NCI-H146 (cell line): ENCODE measurements at places on chromosomes 1 and 21.

DNA sequence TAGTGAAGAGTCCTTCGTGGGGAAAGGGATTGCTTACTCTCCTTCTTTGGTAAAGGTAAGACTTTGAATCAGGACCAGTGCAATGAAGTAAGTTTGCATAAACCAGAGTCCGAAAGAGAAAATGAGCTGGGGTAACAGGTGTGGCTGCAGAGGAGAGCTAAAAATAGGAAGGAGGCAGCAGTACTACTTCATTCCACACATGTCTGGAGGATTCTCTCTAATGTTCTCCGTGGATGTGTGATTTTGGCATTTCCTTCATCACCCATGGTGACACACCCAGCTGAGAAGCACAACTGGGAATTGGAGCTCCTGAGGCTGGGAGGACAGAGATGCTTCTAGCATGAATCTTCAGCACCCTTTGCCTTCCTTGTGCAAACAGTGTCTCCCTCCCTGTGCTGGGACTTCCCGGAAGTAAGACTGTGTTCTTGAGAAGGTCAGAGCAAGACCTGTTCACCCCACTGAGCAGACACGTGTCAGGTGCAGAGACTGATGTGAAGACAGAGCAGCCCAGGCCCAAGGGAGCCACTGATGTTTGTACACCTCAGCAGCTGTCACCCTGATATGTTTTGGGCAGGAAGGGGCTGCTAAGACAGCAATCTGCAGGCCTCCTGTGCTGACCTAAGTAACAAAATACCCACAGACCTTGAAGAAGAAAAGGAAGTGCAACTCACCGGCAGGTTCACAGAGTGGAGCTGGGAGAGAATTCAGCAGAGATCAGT is 13.3 kb downstream of the FCRL1 start:
- no peak for DNase-seq

- peak; percentile 55 for DNase-seq
Observed at GRCh38 chr1:224433701-224434672, 610 bp downstream of the WDR26 start.

DNA sequence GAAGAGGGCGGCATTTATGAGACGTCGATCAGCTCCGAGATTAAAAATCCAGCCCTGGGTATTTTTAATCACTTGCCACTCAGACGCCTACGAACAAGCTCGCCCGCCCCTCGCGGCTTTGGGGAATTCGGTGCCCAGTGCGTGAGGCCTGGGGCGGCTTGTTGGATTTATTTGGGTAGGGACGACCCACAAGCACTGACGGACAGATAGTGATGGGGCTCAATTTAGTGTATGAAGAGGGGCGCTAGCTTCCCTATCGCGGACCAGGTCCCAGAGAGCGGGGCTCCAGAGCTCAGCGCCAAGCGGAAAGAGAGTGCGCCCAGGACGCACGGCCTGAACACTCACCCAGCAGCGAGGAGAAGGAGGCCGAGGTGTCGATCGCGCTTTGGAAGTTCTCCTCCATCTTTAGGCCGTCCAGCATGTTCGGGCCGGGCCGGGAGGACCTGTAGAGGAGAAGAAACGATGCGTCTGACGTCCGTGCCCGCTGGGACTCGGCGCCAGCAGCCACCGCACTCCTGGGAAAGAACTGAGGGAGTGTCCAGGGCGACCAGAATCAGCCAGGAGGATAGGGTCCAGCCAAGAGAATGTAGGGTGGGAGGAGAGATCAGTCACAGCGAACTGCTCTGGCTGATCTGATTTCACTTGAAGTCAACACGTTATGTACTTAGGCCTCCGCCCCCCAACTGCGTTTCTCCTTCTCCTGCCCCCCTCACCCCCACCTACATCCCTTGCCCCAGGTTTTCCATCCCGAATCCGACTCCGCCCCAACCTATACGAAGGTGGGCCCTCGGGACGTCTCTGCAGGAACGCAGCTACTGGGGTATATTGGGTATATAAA is 1.2 kb downstream of the LMX1A start:
- no peak for DNase-seq

DNA sequence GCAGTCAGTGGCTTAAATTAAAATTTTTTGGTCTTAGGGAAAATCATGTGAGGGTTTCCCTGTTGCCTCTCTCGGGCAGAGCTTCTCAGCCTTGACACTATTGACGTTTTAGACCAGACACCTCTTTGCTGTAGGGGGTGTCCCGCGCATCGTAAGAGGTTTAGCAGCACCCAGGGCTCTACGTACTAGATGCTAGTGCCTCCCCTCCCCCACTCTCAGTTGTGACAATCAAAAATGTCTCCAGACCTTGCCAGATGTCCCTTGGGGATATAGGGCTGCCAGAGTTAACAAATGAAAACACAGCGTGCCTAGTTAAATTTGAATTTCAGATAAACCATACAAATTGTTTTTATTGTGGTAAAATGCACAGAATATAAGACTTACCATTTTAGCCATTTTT is 293.3 kb downstream of the DISC1 start:
- DNase-seq = no peak

GRCh38 chr1:67958472-67958871 is 92.0 kb downstream of the DIRAS3 start:
- peak; percentile 23 for DNase-seq

DNA sequence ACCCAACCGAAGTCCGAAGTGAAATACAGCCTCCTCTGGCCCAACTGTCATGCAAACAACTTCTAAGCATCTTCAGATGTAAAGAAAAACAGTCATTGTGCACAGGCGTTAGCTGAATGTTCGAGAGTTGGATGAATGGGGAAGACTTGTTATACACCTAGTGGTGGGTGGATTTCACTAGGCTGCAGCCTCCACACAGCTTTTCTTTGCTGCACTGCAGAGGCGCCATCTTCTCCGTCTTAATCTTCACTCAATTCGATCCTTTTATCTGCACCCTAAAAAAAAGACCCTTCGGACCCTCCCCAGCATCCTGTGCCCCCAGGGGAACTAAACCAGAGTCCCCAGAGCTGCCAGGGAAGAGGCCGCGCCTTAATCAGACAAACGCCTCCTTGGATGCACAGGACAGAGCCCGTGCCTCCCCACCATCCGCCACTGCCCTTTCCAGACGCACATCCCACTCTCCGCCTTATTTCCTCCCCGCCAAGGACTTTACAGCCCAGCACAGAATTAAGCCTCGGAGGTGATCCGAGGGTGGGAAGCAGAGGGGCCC is 1.4 kb downstream of the APP start:
- peak; percentile 53 for DNase-seq

DNA sequence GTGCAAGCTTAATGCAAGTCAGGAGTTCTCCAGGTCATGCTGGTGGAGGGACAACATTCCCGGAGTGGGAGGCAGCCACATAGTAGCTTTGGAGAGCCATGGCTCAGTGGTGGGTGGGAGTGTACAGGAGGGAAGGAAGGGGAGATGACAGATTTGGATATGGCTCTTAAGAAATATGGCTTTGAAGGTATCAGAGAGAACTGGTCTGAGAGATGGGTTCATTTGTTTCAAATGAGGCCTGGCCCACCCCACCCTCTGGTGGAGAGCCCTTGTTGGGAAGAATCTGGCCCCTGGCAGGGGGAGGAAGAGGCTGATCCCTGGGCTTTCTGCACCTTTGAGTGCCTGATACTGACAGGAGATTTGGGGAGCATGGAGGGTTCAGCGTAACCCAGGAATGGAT is 6.1 kb downstream of the DMBX1 start:
- no peak for DNase-seq

GRCh38 chr1:60973668-60974067 is 108.7 kb upstream of the NFIA start:
- DNase-seq = no peak

DNA sequence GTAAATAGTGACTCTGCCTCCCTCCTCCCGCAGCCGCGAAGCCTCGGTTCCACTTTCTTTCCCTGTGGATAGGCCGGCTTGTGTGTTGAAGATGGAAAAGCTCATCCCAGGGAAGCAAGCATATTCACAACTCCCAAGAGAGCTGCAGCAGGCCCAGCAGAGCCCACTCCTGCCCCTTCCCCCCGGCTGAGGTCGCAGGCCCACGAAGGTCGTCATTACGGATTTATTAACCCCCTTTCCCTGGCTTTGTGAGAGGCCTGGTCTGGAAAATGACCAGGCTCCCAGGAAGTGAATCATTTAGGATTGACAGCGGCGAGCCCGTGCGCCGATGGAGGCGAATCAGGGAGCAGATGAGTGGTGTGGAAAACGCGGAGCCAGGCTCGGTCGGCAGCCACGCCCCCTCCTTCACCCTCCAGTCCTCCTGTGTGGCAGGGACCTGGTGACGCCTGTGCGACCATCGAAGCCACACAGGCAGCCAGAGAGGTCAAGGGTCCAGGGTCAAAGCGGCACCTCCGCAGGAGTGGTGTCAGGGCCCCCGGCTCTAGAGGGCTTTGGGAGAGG is 93.4 kb downstream of the PRDM16 start:
- DNase-seq = no peak

GRCh38 chr1:184610876-184611595 is 143.6 kb downstream of the EDEM3 start:
- DNase-seq = peak; percentile 96

GRCh38 chr1:234206651-234207284 is 166.5 kb upstream of the COA6 start:
- DNase-seq = no peak

- no peak for DNase-seq
Observed at GRCh38 chr21:15370462-15370975, 305.7 kb upstream of the NRIP1 start.

- no peak for DNase-seq
Observed at GRCh38 chr1:96306809-96307560, 414.6 kb upstream of the PTBP2 start.

GRCh38 chr1:204410688-204411450 is 748 bp downstream of the PPP1R15B start:
- peak; percentile 39 for DNase-seq

GRCh38 chr1:71488555-71489252 is 407.9 kb upstream of the ZRANB2 start:
- DNase-seq = no peak

- peak; percentile 29 for DNase-seq
Observed at GRCh38 chr21:34988139-34988538, 61.0 kb downstream of the RUNX1 start.

GRCh38 chr1:117572546-117572945 is 33.3 kb upstream of the TENT5C start:
- no peak for DNase-seq

GRCh38 chr1:238826891-238827290 is 559.5 kb upstream of the CHRM3 start:
- DNase-seq = no peak

- no peak for DNase-seq
Observed at GRCh38 chr1:73943270-73943669, 254.7 kb downstream of the LRRIQ3 start.

DNA sequence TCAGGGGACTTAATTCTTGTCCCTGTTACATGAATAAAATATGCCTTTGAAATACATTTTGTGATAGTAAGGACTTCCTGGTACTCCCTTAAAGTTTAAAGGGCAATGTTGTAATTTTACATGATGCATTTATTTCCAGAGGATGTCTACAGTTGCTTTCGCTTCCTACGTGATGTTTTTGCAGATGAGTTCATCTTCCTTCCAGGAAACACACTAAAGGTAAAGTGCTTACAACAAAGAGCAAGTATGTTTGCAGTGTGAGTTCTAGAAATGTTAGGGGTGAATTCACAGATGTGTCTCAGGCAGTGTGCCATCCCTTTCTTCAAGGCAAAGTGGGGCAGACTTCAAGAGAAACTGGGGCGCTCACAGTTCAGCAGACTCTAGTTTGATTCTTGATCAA is 31.2 kb downstream of the GNPAT start:
- DNase-seq = no peak

- DNase-seq = no peak
Observed at GRCh38 chr1:201064806-201065205, 41.3 kb upstream of the KIF21B start.

DNA sequence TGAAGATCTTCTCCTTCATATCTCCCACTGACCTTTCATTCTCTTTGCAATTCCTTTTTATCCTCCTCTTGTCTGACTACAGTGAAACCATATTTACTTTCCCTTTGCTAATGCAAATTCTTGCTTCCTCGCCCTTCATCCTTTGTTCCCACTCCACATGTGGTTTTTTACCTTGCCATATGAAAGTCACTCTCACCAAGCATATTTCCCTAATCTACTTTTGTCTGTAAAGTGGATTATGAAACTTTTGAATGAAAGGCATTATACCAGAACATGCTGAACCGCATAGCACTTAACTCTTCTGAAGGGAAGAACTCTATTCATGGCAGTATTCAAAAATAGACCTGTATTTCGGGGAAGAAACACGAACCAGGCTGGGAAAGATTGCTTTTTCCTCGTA is 8.0 kb upstream of the TMPRSS15 start:
- DNase-seq = no peak

DNA sequence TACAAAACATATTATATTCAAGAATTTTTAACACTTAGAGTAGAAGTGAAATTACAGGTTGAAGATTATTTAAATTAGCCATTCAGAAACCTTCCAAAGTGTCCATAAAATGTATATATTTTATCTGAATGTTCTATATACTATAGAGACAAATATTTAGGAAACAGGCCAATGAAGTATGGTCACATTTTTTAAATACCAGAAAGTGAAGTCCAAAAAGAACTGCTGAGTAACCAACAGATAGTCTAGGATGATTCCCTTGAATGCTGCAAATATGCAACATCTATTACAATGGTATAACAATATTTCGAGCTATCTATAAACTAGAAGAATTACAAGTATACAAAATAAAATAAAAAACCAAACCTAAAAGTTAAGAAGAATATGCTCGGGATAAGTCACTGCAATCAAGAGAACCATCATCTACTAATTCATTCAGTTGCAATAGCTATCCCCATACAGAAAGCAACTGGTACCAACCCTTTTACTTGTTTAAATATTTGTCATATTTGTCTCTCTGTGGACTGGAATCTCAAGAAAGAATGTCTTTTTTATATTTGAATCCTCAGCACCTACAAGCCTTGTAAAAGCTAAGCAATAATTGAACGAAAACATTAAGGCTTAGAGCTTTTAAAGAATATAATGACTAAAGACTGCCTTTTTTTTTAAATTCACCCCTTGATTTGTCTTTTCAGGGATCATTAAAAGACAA is 8.1 kb downstream of the ODF2L start:
- DNase-seq = no peak

DNA sequence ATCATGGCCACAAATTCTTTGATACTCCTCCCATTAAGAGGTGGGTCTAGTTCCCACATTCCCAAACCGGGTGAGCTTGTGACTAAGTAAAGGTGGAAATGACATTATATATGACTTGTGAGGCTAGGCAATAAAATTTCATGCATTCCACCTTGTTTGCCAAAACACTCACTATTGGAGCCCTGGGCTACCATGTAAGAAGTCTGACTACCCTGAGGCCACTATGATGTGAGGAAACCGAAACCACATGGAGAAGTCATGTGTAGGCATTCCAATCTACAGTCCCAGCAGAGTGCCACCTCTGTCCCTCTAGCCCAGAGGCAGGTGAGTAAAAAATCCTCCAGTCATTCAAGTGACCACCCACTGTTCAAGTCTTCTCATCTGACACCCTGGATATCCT is 17.9 kb upstream of the SMG7 start:
- no peak for DNase-seq

DNA sequence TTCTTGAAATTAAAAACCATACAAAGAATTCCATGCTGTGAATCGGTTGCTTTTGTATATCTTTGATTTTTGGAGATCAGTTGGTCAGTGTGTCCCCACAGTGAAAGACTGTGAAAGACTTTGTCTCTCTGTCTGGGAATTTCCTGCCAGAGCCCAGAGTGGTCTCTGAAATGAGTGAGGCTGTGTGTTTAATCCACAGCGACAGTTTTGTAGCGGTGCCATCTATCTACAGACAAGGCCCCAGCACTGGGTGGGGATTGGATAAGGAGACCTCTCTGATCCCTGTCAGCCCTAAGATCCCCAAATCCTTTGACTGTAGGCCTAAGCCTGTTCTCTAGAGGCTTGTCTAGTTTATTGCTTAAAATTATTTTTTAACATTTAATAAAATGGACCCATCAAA is 10.3 kb downstream of the GPR25 start:
- DNase-seq = no peak
